ENCODE measurements at places on chromosomes 7 and 10. TPM values are rescaled to one million over a fixed set of nuclear protein-coding genes. Genes with fewer than 3 reads are reported as not detected.

The MNX1 gene
- not detected for total RNA-seq

The KIAA1549 gene
- 0.61 TPM for total RNA-seq

DNA sequence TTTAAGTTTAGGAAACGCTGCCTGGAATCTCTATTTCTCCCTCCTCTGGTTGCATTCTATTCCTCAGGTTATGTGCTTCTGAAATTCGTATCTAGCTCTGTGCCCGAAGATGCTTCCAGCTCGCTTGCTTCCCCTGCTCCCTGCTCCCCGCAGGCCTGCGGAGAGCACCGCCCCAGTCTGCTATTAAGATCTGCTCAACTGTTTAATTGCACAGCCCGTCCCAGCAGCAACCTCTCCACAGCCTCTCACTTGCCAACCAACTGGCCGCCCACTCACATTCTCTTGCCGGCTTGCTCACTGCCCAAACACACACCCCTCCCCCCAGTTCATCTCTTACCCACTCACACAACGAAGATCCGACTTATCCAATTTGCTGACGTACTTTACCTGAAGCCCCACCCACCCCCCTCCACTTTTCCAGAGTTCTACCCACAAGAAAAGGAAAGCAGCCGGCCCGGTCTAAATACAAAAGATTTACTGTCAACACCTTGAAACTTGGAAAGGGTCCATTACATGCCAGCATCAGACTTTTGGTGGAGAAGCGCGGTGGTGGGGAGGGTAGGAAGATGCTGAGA lies 167.3 kb upstream of the KLF14 start:
- H3K36me3 ChIP-seq: peaks cover 56% of the 10 kb centered on the region
- DNase-seq: no peak
- H3K4me3 ChIP-seq: no peak overlapping the region
- H3K4me1 ChIP-seq: peaks cover 82% of the 10 kb centered on the region
- no peaks in the 10 kb centered on the region for H3K27me3 ChIP-seq
- H3K27ac ChIP-seq: peak overlapping the region; percentile 76

DNA sequence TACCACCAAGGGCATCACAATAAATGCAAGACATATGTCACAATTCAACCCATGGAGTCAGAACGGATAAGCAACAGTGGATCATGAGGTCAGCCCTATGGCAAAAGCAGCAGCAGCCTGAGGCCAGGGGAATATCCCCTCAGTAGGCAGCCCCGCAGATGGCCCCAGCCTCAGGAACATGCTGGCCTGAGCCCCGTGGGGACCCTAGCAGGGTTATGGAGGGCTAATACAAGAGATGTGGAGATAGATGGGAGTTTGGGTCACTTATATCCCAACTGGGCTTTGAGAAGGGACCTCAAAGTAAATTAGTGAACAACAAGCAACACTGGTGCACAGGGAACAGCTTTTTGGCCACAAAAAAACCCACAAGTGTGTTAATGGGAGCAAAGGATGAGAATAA lies 9.1 kb downstream of the TMEM72 start:
- no peak for DNase-seq
- no peak overlapping the region for H3K4me3 ChIP-seq
- no peaks in the 10 kb centered on the region for H3K36me3 ChIP-seq
- no peak overlapping the region for H3K27ac ChIP-seq
- peaks cover 21% of the 10 kb centered on the region for H3K27me3 ChIP-seq

DNA sequence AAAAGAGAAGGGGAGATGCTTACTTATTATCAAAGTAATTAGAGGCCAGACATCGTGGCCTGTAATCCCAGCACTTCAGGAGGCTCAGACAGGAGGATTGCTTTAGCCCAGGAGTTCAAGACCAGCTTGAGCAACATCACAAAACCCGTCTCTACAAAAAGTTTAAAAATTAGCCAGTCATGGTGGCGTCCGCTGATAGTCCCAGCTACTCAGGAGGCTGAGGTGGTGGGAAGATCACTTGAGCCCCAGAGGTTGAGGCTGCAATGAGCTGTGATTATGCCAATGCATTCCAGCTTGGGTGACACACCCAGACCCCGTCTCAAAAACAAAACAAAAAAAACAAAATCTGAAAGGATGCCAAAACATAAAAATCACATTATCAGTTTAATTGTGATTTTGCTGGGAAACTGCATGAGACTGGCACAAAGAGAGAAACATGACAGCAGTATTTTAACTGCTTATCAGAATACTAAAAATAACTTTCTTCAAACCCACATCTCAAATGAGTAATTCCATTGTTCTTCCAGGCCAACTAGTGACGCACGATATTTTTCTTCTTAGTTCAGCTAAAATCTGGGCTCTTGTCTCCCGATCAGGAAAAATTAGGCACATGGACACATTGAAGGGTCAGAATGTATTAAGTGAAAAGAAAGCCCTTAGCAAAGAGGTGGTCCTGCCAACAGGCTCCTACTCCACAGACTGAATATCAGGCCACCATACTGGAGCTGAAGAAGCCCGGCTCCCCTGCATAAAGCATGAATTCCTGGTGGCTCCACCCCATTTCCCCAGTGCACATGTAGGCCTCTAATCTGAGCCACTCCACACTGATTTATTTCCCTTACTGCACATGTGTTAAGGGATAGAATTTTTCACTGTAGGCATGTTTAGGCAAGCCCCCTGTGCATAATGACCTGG lies 9.6 kb upstream of the CCM2 start:
- H3K4me1 ChIP-seq: peaks cover 35% of the 10 kb centered on the region
- DNase-seq: no peak
- H3K36me3 ChIP-seq: peaks cover 15% of the 10 kb centered on the region
- no peak overlapping the region for H3K27ac ChIP-seq

DNA sequence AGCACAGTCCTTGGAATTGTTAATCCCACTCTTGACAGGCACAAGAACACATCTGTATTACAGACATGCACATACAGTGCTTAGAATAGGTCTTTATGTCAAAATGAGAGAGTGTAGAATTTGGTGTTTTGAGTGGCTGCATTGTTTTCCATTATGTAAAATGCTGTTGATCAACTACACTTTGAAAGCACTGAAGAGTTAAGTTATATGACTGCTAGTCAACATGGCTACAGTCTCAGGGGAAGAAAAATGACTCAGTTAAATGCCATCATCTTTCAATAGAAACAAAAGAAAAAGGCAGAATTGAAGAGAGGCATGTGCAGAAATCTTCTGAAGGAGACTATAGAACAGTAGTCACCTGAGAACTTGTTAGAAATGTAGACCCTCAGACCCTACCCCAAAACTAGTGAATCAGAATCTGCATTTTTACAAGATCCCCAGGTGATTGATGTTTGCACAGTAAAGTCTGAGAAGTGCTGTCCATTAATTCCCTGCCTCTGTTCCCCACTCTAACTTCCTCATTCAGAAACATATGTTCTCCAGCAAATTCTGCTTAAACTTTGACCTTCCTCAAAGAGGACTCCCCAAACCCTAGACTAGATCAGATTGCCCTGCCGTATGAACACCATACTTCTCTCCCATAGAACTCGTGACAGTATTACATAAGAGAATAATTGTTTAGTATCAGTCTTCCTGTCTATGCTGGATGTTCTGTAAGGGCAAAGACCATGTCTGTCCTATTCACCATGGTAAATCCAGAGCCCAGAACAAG lies 16.0 kb downstream of the SND1 start:
- H3K4me3 ChIP-seq: no peak overlapping the region
- no peaks in the 10 kb centered on the region for H3K27me3 ChIP-seq
- no peak for DNase-seq
- peaks cover 30% of the 10 kb centered on the region for H3K36me3 ChIP-seq
- no peak overlapping the region for H3K27ac ChIP-seq

DNA sequence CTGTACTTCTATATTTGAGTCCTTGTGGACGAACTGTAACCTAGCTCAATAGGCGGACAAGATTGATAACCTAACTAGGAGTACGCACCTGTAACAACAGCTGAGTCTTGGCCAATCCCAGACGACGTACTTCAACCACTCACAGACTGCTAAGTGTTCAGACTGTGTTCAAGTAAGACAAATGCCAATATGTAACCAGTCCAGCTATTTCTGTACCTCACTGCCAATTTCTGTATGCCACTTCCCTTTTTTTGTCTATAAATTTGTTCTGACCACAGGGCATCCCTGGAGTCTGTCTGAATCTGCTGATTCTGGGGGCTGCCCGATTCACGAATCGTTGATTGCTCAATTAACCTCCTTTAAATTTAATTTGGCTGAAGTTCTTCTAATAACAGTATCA lies 32.2 kb downstream of the HACD1 start:
- H3K36me3 ChIP-seq: no peaks in the 10 kb centered on the region
- peaks cover 10% of the 10 kb centered on the region for H3K27me3 ChIP-seq
- H3K4me1 ChIP-seq: peaks cover 9% of the 10 kb centered on the region
- no peak overlapping the region for H3K4me3 ChIP-seq
